H54 (cell line): ENCODE measurements at places on chromosomes 4 and X.
A peak's percentile ranks its signal among the peaks of the same experiment; 100 is the strongest.

DNA sequence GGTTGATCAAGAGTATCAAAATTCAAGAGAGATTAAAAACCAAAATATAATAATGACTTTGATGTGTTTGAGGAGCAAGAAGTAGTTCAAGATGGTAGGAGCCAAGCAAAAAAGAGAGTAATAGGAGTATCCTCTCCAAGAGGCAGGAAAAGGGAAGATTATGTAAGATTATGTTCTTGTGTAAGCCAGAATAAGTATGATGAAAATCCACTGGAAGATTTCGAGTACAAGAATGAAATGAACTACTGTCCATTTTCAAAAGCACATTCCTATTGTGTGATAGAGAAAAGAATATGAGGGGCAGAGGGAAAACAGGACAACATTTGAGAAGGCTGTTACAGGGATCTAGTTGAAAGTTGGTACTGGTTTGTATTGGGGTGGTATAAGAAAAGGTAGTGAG lies 659.6 kb upstream of the INTU start:
- no peak for DNase-seq

GRCh38 chr4:175935016-175935661 lies 123.1 kb upstream of the GPM6A start:
- no peak for DNase-seq

- DNase-seq: no peak
Observed at GRCh38 chrX:131752493-131753198, 208.8 kb downstream of the OR13H1 start.

- no peak for DNase-seq
Observed at GRCh38 chr4:123305736-123306135, 90.9 kb upstream of the SPRY1 start.

- DNase-seq: no peak
Observed at GRCh38 chrX:106725931-106726330, 570 bp upstream of the RNF128 start.

DNA sequence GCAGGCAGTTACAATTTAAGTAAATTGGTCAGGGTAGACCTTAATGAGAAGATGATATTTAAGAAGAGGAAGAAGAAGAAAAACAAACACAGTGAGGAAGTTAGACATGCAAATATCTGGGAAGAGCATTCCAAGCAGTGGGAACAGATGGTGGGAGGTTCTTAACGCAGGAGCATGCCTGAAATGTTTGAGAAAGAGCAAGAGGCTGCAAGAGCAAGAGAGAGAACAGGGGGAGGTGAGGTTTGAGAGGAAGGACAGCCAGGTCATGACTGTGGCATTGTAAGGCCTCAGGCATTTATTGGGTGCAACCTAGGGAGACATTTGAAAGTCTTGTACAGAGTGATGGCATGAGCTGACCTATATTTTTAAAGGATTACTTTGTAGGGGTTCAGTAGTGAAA lies 136.0 kb downstream of the UGT8 start:
- no peak for DNase-seq

GRCh38 chr4:189083769-189084168 lies 856.9 kb upstream of the FRG1 start:
- no peak for DNase-seq

- DNase-seq: no peak
Observed at GRCh38 chr4:114538012-114538617, 60.5 kb upstream of the UGT8 start.

DNA sequence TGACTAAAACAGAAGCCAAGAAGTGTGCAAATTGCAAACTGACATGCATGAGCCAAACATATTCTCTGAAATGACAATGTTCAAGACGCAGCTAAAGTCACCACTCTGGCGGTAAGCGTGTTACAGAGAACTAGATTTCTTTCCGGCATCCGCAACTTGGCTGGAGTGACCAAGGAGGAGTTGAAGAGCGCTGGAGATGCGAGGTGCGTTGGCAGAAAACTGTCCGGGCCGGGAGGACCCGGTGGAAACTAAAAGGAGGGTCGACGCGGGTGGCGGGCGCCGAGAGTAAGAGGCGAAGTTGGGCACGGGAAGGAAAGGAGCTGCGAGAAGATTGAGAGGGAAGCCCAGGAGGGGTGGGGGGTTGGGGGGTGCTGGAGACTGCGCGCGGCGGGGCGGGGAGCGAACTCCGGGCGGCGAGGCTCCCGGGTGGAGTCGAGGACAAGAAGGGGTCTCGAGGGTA lies 807 bp downstream of the SEL1L3 start:
- DNase-seq: peak; percentile 24

DNA sequence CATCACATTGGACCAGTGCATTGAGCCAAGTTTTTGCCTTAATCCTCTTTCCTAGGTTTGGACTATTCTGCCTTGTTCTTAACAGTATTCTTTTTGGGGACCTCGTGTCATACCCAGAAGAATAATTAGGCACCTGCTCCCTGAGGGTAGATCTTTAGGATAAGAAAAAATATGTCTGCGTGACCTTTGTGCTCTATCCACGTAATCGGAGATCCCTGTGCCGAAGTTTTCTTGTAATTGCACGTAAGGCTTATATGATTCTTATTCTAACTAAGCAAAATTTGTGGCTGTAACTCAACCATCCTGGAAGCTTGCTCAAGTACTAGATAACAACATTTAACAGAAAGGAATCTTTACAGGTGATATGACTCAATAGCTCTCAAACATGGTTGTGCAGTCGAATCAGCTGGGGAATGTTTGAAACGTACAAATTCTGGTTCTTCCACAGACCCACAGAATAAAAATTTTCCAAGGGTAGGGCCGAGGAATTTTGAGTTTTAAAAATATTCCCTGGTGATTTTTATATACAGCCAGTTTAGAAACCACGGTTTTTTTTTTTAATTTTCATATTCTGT lies 344.3 kb downstream of the GBA3 start:
- no peak for DNase-seq

GRCh38 chrX:54891573-54891972 lies 29.1 kb upstream of the TRO start:
- DNase-seq: no peak

GRCh38 chr4:153706519-153706918 lies 22.4 kb downstream of the TLR2 start:
- DNase-seq: no peak

DNA sequence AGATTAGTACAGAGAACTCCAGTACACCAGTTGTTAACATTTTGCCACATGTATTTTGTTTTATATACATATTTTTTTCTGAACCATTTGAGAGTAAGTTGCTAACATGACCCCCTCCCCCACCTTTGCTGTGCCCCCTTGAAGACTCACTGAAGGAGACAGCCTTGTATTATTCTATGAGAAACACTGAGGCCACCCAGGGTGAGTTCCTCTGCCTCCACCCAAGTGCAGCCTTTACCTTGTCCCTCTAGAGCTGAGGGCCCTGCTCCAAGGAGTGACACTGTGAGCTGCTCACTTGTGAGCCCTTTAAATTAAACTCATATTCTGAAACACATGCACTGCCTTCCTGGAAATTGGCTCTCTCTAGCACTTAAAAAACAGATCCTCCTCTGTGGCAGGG lies 21.1 kb downstream of the KIT start:
- DNase-seq: no peak

GRCh38 chrX:73262991-73263390 lies 48.3 kb upstream of the NAP1L2 start:
- DNase-seq: no peak

GRCh38 chr4:168487282-168488035 lies 7.2 kb upstream of the DDX60L start:
- DNase-seq: peak; percentile 6

GRCh38 chrX:120302434-120302833 lies 8.8 kb downstream of the TMEM255A start:
- DNase-seq: no peak

GRCh38 chrX:40054793-40055192 lies 43.0 kb downstream of the BCOR start:
- no peak for DNase-seq

DNA sequence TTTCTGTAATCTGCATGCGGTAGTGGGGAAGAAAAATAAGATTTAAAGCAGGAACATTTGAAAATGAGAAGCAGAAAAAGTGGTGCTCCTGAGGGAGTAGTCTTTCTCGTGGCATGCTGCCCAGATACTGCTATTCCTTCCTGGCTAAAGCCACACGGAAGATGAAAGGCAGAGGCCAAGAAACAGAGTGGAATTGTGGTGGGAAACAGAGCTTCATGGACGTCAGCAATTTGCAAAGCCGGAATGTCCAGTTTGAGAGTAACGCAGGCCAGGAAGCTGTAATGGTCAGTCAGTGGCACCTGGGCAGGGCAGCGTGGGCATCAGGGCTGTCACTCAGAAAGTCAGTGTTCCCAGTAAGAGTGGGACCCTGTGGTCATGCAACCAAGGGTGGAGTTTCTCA lies 63.7 kb upstream of the FMR1 start:
- no peak for DNase-seq

- DNase-seq: no peak
Observed at GRCh38 chr4:179872755-179873154, 2370.4 kb upstream of the TENM3 start.

DNA sequence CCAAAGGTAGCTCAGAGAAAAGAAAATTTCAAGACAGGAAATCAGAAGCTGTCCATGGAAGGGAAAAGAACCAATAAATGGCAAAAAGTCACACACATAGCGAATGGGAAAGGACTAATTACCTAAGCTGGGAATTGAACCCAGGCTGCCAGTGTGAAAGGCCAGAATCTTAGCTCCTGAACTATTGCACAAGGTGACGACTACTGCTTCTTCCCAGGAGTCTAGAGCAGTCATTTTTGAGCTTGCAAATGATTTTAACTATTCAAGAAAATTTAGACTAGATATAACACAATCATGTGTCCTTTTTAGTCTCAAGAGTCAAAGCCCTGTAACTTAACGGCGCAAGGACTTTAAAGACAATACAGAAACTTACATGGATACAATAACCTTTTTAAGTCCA lies 34.1 kb upstream of the ZNF81 start:
- DNase-seq: no peak

DNA sequence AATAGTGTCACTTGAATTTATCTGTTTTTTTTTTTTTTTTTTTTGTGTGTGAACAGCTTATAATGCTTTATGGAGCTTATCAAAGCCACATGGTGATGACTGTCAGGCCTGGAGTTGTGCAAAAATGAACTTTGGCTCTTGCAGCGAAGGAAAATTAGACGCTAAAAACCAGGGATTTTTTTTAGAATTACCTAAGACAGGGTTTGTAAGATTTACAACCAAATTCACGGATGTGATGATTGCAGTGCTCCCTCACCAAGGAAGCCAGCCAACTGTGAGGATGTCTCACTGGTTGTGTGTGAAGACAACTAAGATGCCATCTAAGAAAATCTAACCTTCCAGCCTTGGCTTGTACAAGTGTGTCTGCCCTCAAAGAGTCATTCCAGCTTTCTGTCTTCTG lies 127.1 kb upstream of the SLC4A4 start:
- DNase-seq: no peak

DNA sequence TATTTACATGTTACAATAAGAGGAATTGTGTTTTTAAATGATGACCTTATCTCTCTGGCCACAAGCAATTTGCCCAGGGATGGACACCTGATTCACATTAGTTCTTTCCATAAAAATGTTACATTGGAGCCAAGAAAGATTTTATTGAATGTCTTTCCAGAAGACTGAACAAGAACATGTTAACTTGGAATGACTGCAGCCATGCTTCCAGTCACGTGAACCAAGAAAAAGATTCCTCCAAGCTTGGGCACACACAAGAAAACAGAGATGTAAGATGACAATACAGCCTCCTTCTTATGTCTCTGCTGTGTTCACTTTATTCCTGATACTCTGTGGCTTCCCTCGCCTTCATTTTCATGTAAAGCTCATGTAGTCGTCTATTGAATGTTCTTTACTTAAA lies 737.6 kb downstream of the TRIML1 start:
- no peak for DNase-seq

DNA sequence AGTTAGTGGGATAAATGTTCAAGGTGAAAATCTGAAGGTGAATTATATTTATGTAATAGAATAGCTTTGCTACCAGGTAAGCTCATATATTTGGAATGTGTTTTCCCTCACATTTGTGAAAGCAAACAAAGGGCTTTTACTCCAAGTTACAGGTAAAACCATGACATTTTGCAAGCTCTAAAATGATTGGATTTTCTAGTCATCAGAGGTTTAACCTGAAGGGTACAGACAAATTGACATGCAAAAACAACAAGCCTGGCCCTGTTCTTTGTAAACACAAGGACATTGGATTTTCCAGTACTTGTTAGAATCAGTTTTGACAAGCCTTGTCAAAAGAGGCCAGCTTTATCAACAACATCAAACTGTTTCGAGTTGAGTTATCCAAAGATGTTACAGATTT lies 51.7 kb downstream of the ZFX start:
- no peak for DNase-seq

DNA sequence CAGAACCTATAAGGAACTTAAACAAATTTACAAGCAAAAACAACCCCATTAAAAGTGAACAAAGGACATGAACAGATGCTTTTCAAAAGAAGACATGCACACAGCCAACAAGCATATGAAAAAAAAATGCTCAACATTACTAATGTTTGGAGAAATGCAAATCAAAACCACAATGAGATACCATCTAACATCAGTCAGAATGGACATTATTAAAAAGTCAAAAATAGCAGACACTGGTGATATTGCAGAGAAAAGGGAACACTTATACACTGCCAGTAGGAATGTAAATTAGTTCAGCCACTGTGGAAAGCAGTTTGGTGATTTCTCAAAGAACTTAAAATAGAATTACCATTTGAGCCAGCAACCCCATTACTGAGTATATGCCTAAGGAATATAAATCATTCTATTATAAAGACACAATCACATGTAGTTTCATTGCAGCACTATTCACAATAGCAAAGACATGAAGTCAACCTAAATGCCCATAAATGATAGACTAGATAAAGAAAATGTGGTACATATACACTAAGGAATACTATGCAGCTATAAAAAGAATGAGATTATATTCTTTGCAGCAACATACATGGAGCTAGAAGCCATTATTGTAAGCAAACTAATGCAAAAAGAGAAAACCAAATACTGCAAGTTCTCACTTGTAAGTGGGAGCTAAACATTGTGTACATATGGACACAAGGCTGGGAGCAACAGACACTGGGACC lies 1509.4 kb downstream of the TECRL start:
- no peak for DNase-seq

DNA sequence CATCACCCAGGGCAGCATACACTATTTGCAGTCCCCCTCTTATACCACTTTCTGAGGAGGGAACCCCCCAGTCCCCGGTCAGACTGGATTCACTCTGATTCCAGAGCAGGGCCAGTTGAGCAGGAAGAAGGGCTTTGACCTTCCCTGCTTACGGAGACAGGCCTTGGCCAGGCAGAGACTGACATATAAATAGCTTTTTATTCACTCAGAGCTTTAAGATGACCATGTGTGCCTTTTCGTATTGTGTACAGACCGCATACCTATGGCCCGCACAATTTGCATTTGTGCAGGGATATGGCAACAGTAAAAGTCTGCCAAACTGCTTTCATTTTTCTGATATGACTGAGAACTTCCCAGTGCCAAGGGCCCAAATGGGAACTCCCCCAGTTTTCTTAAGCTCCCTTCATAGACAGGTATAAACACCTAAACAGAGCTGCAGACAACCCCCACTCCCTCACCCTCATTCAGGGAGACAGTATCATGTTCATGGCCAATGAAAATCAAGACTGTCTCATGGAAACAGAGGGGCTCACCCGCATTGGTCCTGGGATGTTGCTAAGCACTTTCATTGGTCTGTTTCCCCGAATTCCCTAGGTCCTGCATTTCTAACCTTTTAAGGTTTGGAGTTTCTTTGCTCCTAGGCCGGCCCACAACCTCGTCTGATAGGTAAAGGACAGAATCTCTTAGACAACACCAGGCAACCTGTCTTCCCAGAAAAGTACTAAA lies 86.0 kb downstream of the RTL5 start:
- no peak for DNase-seq
